ENCODE measurements at places on chromosomes 1 and 21.

- DNase-seq: no peak
These were observed 7.0 kb downstream of the KRTCAP2 start for GRCh38 chr1:155166051-155166470.

DNA sequence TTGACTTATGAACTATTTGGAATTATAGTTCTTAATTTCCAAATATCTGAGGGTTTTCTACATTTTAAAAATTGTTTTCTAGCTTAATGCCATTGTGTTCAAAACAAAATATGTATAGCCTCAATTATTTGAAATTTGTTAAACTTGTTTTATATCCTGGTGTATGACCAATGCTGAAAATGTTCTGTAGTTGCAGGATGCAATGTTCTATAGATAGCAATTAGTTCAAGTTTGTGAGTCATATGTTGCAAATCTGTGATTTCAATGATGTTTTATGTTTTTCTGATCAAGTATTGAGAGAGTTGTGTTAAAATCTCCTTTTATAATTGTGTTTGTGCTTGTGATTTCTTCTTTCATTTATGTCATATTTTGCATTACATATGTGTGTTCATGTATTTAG lies 517.5 kb downstream of the ADGRL2 start:
- no peak for DNase-seq

GRCh38 chr1:237570530-237570929 lies 320.2 kb downstream of the ZP4 start:
- DNase-seq: no peak

- DNase-seq: no peak
These were observed 96.7 kb downstream of the ESRRG start for GRCh38 chr1:216626394-216627067.

DNA sequence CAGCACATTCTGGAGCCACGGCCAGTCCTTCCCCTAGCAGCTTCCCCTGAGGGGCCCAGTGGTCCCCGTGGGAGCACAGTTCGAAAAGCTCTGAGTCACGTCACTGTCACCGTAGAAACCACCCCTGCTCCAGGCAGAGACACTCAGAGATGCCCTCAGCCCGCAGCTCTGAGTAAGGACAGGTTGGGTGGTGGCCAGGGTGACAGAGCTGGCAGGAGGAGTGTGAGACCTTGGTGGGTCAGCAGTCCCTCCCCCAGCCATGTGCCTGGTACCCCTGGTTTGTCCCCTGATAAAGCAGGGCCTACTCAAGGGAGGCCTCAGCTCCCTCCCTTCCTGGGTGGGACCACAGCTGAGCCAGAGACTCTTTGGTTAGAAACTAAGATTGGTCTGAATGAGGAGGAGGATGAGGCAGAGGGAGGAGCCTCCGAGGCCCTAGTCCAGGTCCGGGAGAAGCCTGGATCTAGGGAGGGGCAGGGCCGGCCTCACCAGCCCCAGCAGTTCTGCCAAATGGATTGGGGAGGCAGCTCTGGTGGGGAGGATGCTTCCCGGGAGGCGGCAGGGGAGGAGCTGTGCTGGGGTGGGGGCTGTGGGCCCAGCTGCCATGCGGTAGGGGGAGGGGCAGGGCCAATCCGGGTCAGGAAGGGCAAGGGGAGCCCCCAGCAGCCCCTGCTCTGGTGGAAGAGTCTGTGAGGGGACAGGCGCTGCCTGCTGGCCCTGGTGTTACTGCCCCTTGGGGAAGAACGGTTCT lies 55.2 kb downstream of the SLC9A1 start:
- peak; percentile 79 for DNase-seq

- no peak for DNase-seq
These were observed 16.3 kb upstream of the IFNLR1 start for GRCh38 chr1:24203404-24203803.

Measured in NCI-H82 (cell line).